ENCODE measurements at places on chromosomes 16 and 17.
A peak's percentile ranks its signal among the peaks of the same experiment; 100 is the strongest.

DNA sequence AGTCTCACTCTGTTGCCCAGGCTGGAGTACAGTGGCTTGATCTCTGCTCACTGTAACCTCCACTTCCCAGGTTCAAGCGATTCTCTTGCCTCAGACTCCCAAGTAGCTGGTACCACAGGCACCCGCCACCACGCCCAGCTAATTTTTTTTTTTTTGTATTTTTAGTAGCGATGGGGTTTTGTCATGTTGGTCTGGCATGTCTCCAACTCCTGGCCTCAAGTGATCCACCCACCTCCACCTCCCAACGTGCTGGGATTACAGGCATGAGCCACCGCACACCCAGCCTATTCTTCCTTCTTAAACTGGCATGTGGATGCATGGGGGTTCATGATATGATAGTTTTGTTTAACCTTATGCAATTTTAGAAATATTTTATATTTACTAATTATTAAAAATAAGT is 39.4 kb upstream of the VWA3A start:
- DNase-seq: no peak

GRCh38 chr16:15536843-15537242 is 102.5 kb downstream of the BMERB1 start:
- no peak for DNase-seq

GRCh38 chr16:2692948-2693651 is 10.8 kb downstream of the KCTD5 start:
- no peak for DNase-seq

- peak; percentile 81 for DNase-seq
These were observed at the start of gene SEZ6 for GRCh38 chr17:29005936-29006511. TSS of gene SEZ6 (minus strand) at chr17:29006033. CDS start at chr17:29005869, 164 bp downstream.

GRCh38 chr17:4641297-4642195 is at the start of gene ALOX15:
TSS of gene ALOX15 (minus strand) at chr17:4641678. CDS start at chr17:4641651, 27 bp downstream.
- DNase-seq: no peak

DNA sequence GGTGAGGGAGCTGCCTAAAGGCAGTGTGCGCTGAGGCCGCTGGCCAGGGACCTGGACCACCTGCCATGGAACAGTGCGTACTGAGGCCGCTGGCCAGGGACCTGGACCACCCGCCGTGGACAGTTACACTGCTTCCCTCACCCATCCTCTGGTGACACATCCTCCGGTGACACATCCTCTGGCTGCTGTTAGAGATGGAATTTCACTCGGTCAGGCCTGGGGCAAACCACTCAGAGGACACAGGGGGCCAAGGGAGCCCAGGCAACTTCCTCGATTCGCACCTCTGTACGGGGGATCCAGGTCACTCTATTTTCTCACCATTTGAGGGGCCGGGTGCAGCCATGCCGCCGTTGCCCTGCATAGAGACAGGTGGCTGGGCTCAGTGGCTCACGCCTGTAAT is 32.4 kb upstream of the RPTOR start:
- DNase-seq: no peak

- DNase-seq: no peak
These were observed 23.5 kb downstream of the TADA2A start for GRCh38 chr17:37430051-37430627.

DNA sequence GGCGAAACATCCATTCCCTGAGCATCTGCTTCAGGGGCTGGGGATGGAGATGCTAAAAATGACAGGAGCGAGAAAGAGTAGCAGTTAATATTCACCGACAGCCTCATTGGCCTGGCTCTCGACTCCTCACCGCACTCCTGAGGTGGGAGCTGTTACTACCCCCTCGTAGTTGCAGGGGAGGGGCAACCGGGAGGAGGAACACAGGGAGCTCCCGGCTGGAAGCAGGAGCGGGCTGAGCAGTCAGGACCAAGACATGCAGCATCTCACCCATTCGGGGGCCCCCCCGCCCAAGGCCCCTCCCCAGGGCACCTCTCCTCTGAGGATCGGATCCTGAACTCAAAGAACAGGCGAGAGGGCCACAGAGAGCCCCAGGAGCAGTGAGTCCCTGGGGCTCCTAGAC is 4.5 kb upstream of the ACSF3 start:
- no peak for DNase-seq

- DNase-seq: no peak
These were observed 3.1 kb upstream of the CPD start for GRCh38 chr17:30375661-30376060.

DNA sequence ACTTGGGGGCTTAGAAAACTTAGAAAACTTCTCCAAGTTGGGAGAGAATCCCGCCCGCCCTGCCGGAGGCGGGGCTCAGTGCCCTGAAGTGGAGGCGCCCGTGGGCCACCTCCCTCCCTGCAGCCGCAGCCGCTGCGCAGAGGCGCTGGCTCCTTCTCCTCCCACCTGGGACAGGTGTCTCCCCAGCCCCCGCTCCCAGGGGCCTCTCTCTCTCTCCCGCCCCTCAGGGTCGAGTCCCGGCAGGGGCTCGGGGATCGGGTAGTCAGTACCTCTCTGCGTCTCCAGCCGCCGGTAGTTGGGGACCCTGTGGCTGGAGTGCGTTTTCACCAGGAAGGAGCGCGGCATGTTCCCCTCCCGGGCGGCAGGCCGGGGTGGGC is 257 bp downstream of the SNAI3 start:
- DNase-seq: peak; percentile 65

DNA sequence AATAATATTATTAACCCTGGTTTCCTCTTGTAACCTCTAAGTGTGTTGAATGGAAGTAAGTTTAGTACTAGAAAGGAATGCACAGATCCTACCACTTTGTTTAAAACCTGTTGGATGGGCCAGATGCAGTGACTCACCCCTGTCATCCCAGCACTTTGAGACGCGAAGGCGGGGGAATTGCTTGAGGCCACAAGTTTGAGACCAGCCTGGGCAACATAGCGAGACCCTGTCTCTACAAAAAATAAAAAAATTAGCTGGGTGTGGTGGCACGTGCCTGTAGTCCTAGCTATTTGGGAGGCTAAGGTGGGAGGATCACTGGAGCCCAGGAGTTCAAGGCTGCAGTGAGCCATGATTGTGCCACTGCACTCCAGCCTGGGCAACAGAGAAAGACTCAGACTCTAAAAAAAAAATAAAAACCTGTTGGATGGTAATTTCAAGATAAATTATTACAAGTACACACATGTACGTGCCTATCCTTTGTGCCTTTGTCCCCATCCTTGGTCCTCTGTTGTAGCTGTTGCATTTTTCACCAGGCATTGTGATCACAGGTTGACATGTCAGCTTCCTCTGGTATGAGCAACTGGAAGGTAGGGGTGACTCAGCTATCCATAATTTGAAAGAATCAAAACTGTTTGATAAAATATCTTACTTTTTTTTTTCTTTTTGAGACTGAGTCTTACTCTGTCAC is 30.7 kb upstream of the METTL9 start:
- DNase-seq: no peak

- DNase-seq: no peak
These were observed 259.9 kb upstream of the RPL38 start for GRCh38 chr17:73943416-73944110.

DNA sequence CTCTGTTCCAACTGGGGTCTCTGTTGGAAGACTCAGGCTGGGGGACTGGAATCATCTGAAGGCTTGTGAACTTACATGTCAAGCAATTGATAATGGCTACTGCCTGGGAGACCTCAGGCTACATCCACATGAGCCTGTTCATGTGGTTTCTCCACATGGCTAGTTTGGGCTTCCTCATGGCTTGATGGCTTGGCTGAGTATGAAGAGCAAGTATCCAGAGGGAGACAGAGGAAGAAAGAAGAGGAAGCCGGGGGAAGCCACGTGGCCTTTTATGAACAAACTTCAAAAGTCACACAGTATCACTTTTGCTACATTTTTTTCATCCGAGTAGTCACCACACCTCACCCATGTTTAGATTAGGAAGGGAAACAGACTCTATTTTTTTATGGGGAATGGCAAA is 158.9 kb downstream of the TRIM37 start:
- DNase-seq: no peak

GRCh38 chr16:53495325-53495724 is 7.7 kb downstream of the AKTIP start:
- no peak for DNase-seq

- no peak for DNase-seq
These were observed 156.5 kb downstream of the FOXL1 start for GRCh38 chr16:86734543-86735460.

DNA sequence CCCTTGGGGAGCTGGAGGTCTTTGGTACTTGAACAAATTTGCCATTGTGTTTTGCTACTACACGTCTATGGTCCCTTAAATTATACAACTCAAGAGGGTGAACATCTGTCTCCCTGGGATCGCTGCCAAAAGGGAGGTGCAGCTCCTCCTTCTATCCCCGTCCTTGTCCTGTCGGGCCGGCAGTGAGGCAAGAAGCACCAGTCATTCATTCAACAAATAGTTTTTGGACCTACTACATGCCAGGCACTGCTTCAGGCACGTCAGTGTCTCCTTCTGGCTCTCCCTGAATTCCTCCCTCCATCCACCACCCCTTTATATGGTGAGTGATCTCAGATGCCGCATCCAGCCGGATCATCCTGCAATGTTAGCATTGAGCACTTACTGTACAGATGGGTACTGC is 2.2 kb upstream of the RPL38 start:
- peak; percentile 46 for DNase-seq

GRCh38 chr16:68779891-68780290 is 42.8 kb downstream of the CDH1 start:
- DNase-seq: peak; percentile 20

- DNase-seq: peak; percentile 42
These were observed 4.5 kb downstream of the WIPI1 start for GRCh38 chr17:68452724-68453290.

- DNase-seq: no peak
These were observed 30.9 kb downstream of the LRRC36 start for GRCh38 chr16:67357561-67357960.

DNA sequence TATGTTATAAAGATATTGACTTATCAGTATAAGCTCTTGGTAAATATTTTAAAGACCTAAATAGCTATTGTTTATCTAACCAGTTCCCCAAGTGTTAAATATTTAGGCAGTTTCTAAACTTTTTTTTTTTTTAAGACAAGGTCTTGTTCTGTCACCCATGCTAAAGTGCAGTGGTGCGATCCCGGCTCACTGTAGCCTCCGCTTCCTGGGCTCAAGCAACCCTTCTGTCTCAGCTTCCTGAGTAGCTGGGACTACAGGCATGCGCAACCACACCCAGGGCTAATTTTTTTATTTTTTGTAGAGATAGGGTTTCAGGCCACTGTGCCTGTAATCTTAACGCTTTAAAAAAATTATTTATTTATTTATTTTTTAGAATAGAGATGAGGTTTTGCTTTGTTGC is 43.5 kb downstream of the SNX29 start:
- no peak for DNase-seq

- DNase-seq: no peak
These were observed 670.9 kb downstream of the TOX3 start for GRCh38 chr16:51875834-51876600.

DNA sequence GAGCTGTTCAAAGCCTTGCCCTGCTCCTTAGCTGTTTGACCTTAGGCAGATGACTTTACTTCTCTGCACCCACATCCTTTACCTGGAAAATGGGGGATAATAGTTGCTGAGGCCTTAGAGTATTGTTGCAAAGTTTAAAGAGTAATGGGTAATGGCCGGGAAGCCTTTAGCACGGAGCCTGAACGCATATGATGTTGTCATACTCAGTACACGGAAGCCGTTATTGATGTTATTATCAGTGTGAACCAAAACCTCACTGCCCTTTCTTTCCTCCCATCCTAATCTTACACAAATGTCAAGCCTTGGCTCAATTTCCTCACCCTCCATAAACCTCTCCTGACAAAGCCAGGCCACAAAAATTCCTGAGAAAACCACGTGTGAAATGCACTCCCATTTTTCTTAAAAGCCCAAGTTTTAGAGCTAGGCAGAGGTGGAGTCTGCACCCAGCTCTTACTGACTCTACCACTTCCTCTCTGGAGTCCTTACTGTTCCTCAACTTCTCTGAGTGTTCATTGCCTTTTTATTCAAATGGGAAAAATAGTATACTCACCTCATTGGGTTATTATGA is 67.3 kb upstream of the CACNG3 start:
- DNase-seq: no peak

GRCh38 chr17:72381597-72382397 is 261.0 kb downstream of the SOX9 start:
- DNase-seq: peak; percentile 74

DNA sequence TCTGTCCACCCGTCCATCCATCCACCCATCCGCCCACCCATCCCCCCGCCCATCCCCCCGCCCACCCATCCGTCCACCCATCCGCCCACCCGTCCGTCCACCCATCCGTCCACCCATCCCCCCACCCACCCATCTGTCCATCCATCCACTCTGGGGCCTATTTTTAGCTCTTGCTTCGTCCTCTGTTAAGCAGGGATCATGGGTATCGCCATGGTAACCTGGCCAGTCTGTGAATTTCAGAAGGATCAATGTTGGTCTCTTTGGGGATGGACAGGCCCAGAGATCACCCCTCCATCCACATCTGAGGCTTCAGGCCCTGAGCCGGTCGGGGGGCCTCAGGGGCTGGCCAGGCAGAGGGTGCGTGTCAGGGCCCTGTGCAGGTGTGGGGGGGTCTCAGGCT is 15.2 kb upstream of the DPEP1 start:
- DNase-seq: no peak

DNA sequence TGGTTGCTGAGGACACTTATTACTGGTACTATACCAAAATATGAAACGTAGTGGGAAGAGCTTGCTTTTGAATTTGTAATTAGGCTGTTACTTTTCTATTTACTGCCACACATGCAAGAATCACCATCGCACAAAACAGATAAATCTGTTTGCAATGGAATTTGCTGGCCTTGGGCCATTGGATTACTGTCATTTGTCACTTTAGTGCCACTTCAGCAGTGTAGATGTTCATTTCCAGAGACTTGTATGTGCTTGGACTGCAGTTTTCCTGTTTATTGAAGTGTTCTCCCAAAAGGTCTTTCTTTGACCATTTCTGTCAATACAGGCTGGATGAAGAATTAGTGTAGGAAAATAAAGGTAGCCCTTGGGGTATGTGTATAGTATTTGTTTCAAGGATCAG is 4.5 kb downstream of the USP10 start:
- DNase-seq: no peak

DNA sequence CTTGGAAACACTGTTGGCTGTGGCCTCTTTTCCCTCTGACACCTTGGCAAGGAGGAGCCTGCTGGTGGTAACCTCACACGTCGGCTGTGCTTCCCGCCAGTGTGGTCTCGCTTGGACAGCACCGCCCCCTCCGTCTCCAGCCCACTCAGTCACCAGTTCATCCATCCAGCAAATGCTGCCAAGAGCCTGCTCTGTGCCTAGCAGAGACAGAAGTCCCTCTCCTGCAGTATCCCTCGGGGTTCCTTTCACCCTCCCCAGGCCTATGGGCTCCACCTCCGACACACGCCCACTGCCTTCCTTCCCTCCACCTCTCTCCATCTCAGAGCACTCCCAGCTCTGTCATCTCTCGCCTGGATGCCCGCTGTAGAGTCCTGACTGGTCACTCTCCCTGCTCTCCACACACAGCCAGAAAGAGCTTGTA is 12.3 kb downstream of the CACNG4 start:
- no peak for DNase-seq

GRCh38 chr17:75849724-75850123 is 5.4 kb downstream of the WBP2 start:
- no peak for DNase-seq

- peak; percentile 92 for DNase-seq
These were observed 2.7 kb upstream of the WFDC1 start for GRCh38 chr16:84292011-84292410.

- no peak for DNase-seq
These were observed 25.9 kb downstream of the CLUH start for GRCh38 chr17:2685696-2686095.
